ENCODE measurements at places on chromosomes 3 and 15. TPM values are rescaled to one million over a fixed set of nuclear protein-coding genes. Genes with fewer than 3 reads are reported as not detected.

DNA sequence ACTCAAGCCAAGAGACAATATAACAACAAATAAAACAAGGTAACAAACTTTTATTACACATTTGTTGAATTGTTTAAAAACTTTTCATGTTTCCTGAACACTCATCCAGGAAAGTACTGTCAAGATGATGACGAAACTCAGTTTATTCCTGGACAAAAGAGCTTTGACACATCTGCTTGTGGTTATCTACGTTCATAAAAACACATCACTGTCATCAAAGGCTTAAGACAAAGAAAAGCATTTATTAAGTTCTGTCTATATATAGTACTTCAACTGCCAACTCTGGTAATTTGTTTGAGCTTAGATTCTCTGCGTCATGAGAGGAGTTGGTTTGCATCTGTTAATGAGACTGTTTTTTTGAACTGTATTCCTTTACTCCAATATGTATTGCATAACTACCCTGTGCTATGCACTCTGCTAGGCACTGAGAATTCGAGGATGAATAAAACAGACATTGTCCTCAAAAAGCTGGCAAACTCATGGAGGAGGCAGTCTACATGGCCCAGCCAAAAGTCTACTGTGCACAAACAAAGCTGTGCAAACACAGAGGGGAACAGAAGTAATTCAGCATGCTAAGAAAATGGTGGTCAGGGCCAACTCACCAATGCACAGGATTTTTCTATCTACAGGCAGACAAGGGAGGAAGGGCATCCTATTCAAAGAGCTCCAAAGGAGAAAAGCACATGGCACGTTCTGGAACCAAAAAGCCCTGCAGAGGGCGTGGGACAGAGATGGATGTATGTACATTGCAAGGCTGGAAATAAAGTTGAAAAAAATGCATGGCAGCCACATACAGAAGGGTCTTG lies 21.5 kb downstream of the PLD1 start:
- DNase-seq, result no peak

DNA sequence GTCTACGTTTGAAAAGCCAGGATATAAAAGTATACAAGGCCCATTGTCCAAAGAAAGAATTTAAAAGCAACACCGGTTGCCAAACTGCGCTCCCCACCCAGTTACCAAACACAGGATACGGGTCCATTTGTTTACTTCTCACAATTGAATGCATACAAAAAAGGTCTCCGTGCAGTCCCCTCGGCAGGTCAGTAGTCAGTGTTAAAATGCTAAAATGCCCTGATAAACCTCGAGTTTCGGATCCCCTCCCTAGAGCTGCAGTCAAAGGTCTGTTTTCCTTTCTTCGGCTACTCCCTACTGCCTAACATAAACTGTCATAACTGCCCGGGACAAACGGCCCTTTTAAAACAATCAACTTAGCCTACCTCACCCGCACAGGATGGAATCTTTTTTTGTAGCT lies 534.6 kb downstream of the FOXP1 start:
- no peak for DNase-seq

DNA sequence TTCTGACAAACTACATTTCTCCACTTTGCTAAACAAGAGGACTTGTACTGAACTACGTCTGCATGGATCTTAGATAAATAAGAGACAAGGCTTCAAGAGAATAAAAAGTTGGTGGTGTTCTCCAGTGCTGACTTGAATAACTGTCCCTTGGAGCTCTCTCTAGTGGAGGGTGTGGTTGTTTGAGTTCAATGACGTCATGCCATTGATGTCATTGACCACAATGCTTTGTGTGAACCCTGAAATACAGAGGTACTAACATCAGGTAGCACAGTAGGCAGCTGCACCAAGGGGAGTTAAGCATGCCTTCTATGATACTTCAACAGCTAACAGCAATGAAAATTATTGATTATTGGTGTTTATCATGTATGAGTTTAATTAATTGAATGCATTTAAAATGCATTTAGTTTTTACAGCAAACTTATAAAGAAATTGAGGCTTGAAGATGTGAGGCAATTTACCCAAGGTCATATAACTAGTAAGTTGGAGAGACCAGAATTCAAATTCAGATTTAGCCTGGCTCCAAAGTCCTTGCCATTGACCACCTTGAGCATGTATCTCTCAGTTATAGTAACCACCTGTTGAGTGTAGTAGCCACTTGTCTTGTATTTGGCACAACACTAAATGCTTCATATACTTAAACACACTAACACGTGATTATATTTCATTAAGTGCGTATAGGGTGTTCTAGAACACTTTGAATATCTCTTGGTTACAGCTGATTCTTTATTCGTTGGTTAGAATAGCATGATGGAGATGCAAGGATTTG lies 126.0 kb upstream of the ANKRD28 start:
- DNase-seq, result peak; percentile 13

- no peak for DNase-seq
Measured at GRCh38 chr3:126063358-126063965, 20.5 kb downstream of the SLC41A3 start.

DNA sequence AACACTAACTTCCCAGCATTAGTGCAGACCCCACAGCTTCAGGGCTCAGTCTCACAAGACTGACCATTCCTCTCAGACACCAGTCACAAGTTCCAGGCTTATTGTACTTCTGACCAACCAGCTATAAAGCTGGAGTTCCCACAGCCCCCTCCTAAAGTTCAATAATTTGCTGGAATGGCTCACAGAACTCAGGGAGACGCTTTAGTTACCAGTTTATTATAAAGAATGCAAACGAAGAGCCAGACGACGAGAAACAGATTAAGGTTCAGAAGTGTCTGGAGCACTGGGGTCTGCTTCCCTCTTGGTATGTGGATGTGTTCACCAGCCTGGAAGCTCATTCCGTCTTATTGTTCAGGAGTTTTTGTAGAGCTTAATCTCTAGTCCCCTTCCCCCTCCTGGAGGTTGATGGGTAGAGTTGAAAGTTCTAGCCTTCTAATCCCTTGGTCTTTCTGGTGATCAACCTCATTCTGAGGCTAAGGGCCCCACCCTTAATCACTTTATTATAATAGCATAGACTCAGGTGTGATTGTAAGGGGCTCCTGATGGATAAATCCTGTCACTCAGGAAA lies 4.8 kb upstream of the CSRNP1 start:
- no peak for DNase-seq

GRCh38 chr15:48537271-48538113 lies 108.0 kb downstream of the FBN1 start:
- DNase-seq, result no peak

- no peak for DNase-seq
Measured at GRCh38 chr15:41161736-41162135, 45.7 kb upstream of the INO80 start.

GRCh38 chr3:67610458-67610857 lies 44.0 kb downstream of the SUCLG2 start:
- DNase-seq, result peak; percentile 63

DNA sequence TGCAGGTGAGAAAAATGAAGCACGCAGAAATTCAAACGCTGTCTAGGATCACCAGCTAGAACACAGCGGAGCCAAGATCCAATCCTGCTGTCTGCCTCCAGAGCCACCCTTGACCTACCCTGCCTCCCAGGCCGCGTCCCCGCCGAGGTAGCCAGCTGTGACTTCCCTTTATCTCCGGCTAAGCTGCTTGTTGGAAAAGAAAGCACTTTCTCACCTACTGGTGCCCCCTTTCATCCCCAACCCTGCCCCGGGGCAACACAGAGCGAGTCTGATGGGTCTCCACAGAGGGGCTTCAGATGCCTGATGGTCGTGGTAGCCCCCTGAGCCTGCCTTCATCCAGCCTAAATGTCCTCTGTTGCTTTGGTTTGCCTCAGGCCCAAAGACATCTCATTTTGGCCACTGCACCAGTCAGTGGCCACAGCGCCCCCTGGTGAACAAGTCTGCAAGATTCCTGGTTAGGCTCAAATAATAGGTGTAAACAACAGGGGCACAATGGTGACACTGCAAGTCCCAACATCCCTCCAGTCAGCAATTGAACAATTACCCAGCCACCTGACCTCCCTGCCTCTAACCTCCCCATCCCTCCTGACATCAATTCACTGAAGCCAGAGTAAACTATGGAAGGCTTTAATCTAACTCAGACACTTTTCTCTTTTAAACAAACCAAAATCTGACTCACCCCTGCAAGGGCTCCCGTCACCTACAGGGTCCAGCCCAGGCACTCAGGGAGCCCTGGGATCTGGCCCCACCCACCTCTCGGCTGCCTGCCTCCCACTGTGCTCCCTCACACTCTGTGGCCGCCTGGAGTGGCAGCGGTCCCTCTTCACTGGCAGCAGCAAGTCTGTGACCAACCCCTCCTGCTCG lies 27.3 kb upstream of the BCL2L10 start:
- peak; percentile 92 for DNase-seq

- no peak for DNase-seq
Measured at GRCh38 chr3:37271611-37272010, 97.2 kb upstream of the LRRFIP2 start.

DNA sequence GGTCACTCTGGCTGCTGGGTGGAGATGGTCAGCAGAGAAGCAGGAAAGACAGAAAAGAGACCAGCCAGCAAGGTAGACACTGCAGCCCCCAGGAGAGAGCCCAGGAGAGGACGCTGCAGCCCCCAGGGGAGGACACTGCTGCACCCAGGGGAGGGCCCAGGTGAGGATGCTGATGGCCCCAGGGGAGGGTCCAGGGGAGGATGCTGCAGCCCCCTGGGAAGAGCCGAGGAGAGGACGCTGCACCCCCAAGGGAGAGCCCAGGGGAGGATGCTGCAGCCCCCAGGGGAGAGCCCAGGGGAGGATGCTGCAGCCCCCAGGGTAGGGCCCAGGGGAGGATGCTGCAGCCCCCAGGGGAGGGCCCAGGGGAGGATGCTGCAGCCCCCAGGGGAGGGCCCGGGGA lies 196.7 kb upstream of the NSMCE3 start:
- no peak for DNase-seq

DNA sequence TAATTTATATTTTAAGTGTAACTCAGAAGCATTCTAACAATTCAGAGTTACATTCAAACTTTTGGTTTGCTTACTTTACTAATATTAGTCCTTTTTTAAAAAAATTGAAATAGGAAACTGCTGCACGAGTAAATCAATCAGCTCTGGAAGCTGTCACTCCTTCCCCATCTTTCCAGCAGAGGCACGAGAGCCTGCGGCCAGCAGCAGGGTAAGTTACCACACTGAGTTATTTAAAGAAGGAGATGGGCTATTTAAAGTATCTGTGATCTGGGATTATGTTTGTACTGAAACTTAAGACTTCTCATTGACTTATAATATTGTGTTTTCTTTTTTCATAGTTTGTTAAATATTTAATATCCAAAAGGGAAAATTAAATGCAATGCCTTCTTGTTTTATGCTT lies 29.3 kb downstream of the APPL1 start:
- DNase-seq, result no peak

- DNase-seq, result no peak
Measured at GRCh38 chr3:119679874-119680273, 2.7 kb upstream of the COX17 start.

GRCh38 chr15:42775416-42775815 lies 38.5 kb upstream of the CDAN1 start:
- no peak for DNase-seq

DNA sequence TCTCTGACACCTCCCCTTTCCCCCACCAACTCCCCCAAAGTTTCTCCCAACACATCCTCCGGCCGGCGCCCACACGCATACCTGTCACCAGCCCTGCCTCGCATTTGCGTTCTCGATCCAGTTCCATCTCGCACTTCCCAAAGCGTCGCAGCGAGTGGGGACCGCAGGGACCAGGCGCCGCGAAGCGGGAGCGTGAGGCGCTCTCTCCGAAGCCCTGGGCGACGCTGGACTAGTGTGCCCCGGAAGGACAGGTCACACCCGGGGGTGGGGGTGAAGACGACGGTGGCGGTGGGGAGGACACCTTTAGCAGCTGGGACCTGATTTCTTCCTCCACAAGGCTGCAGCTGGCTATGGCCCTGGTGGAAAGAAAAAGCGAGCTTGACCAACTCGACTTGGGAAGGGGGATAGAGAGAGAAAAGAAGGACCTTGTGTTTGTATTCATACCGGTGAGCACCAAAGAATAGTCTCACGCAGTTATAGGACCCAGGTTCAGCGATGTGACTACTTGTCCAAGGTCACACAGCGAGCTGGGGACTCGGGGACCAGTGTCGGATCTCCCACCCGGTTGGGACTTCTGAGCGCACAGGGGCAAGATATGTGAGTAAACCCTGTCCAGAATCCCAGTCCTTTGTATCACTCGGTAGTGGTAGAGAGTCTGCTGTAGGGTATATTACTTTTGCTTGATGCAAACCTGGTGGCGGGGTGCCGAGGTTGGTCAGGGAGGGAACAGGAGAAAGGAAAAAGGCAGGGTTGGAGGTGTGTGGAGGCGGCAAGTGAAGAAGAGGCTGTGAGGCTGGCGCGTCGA lies 607 bp upstream of the GHSR start:
- DNase-seq, result no peak

GRCh38 chr15:56228352-56228751 lies 15.3 kb downstream of the RFX7 start:
- DNase-seq, result no peak

DNA sequence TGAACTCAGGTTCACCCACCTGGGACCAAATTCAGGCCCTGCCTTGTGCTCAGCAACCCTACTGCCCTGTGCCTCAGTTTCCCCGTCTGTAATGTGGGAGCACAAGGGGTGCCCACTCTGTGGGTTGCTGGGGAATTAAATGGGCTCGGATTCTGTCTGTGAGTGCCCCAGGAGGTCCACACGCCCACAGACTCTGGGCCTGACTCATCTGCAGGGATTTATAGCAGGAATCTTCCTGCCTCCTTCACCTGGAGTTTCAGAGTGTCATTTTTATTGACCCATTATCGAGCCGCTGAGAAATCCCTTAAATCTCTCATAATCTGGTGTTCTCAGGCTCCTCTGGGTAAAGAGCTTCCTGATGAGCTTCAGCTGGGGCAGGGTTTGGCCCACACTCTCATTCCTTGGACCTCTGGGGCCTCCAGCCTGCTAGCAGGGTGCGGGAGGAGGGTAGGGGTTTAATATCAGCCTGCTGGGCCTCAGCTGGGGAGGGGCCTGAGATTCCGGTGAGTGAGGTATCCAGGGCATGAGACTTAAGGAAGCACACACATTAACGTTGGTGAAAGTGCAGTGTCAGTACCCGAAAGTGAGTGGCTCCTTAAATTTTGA lies 16.4 kb downstream of the C3orf18 start:
- DNase-seq, result no peak

GRCh38 chr3:153216928-153217327 lies 54.9 kb downstream of the RAP2B start:
- DNase-seq, result no peak

The CAPN3 gene
- 0.25 TPM for polyA plus RNA-seq

The LRRC31 gene
- polyA plus RNA-seq, result not detected

The ANKRD63 gene
- 0.08 TPM for polyA plus RNA-seq

The DPPA2 gene
- polyA plus RNA-seq, result not detected
